IMR-90 (cell line): ENCODE measurements at places on chromosomes 4 and X. TPM values are rescaled to one million over a fixed set of nuclear protein-coding genes. Genes with fewer than 3 reads are reported as not detected.
A peak's percentile ranks its signal among the peaks of the same experiment; 100 is the strongest.

The MAGEA12 gene
- total RNA-seq = not detected in 2 replicates

The ATP8A1 gene
- total RNA-seq = 0.36 and 0.83 TPM in 2 replicates

DNA sequence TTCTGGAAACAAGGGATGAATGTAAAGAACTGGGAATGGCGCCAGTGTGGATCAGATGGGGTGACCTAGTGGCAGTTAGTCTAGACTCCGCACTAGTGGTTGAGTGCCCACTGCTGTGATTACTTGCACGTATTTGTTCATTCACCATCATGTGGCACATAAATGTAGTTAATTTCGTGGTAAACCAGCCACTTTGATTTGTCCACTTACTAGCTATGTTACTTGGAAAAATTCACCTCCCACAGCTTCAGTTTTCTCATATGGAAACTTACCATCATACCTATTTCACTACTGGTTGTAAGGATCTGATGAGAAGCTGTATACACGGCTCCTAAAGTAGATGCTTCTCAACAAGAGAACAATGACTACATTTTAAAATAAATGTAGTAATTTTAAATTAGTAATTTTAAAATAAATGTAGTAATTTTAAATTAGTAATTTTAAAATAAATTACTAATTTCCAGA, 394 bp upstream of the DYNLT3 start:
- DNase-seq = no peak

DNA sequence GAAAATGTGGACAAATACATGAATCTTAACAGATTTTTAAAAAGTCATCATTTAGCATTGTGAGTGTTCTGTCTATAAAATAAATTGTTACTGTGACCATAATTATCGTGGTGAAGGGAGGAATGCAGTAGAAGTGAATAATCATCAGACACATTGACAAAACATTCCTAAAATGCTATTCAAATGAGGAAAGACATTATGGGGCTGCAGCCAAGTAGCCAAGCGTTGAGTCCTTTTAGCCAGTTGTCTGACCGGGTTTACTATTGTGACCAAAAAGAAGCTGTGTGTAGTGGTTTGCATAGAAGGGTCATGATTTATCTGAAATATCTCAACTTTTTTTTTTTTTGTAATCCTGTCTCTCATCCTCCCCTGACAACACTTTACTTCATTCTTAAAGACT, 19.5 kb downstream of the WWC2 start:
- peak; percentile 87 for DNase-seq

DNA sequence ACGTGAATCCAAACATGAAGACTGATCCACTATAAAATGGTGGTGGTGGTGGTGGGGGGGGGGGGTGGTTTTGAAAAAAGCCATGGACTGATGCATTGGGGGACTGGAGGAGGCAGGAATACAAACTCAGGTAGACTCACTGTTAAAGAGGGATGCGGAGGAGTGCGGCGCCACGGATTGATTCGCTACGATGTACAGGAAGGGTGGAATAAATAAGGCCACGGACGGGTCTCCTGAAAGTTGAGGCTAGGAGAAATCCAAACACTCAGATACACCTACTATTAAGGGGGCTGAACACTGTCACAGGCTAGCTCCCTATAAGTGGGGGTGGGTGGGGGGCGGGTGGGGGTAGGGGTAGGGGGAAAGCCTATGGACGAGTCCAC, 591 bp downstream of the ELK1 start:
- DNase-seq = no peak

DNA sequence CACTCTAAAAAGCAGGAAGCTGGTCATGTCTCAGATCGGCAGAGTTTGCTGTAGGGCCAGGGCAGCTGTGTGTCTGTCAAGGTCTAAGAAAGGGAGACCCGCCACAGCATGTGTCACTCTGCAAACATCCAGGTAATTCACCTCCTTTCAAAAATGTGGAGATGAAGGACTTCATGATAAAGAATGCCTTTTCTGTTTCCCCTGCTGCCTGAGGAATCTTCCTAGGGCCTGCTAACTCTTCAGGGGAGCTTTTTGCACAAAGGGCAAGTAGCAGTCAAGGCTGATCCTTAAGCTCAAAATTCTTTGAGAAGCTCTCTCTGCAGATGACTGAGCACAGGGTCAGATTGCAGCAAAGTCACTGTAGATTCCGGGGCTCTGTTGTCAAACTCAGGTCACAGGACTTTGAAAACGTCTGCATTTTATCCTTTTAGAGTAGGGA, 21.1 kb downstream of the RASL11B start:
- DNase-seq = no peak

- DNase-seq = peak; percentile 4
Measured at GRCh38 chr4:131091896-131092295, 1995.9 kb downstream of the C4orf33 start.

- DNase-seq = peak; percentile 30
Measured at GRCh38 chrX:111811831-111812230, 64.2 kb upstream of the TRPC5OS start.
